Activated naive CD8-positive, alpha-beta T cell treated with anti-CD3 and anti-CD28 coated beads for 36 hours (primary cell): ENCODE measurements at places on chromosomes 6 and 20. TPM values are rescaled to one million over a fixed set of nuclear protein-coding genes. Genes with fewer than 3 reads are reported as not detected.

- peak; percentile 56 for DNase-seq
Measured at GRCh38 chr20:63029358-63030121, 22.8 kb upstream of the BHLHE23 start.

GRCh38 chr6:116531675-116532570, 13.6 kb downstream of the TRAPPC3L start:
- DNase-seq, result peak; percentile 41

- DNase-seq, result no peak
Measured at GRCh38 chr6:90811596-90812226, 224.8 kb upstream of the MAP3K7 start.

DNA sequence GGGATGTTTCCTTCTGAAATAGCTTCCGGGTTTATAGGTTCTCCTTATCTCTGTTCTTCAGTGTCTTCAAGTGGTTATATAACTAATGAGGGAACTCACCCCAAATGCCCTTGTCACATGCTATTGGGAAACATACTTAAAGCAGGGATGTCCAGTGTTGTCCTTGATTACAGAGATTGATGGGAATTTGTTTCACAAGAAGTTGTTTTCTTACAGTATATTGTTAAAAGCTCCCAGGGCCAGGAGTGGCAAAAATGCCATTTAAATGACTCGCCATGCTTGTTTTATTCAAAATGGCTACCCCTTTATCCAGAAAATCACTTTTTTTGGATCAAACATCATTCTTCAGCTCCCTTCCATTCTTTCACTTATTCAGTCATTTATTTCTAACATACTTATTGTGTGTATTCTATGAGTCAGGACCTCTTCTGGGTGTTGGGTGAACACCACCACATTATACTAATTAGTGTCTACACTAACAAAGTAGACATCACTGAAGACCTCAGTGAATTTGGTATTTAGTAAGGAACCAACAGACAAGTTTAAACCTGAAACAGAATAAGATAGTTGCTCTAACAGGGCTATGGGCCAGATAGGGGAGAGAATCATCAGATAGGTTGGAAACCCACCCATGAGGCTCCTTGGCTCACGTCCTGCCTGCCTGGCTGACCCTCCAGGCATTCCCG, 791.1 kb downstream of the MAFB start:
- DNase-seq, result no peak

GRCh38 chr6:64861039-64861651, 845.9 kb downstream of the EYS start:
- DNase-seq, result no peak

DNA sequence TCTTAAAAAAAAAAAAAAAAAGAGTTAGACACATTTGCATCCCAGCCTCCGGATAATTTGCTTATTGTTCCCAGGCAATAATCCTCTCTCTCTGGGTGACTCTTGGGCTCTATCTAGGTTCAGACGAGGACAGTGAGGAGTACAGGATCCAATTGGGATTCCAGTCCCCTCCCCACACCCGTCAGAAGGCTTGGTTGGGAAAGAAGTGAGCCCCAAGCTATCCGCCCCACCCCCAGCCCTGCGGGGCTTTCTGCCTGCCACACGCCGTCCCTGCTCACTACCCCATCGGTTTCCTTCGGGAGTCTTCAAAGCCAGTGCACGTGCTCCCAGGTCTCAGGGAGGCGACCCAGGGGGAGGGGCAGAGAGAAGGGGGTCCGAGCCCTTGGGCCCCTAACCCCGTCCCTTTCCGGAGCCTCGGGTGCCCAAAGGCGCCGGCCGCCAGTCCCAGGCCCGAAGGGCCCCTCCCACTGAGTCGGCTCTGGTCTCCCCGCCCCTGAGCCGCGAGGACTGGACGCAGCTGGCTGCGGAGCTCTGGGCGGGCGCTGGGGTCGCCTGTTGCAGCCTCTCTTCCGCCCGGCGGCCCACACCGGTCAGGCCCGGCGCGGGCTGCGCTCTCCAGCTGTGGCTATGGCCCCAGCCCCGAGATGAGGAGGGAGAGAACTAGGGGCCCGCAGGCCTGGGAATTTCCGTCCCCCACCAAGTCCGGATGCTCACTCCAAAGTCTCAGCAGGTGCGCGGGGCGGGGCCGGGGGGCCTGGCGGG, 2.5 kb downstream of the MYMX start:
- DNase-seq, result peak; percentile 57

- DNase-seq, result no peak
Measured at GRCh38 chr20:46626758-46627157, 24.5 kb downstream of the SLC13A3 start.

DNA sequence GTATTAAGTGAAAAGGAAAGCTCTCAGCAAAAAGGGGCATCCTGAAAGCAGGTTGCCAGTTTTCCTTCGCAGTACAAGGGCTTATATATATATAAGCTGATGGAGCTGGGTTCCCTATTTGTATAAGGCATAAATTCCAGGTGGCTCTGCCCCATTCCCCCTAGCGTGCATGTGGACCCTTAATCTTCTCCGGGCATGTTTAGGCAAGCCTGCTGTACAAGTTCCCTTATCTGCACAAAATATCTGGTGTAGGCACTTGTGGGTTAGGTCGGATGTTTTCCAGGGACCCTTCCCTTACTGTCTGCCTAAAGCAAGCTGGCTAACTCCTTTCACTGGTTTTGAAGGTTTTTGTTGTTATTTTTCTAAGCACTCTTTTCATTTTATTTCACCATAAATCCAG, 140.7 kb downstream of the FUT9 start:
- DNase-seq, result no peak

DNA sequence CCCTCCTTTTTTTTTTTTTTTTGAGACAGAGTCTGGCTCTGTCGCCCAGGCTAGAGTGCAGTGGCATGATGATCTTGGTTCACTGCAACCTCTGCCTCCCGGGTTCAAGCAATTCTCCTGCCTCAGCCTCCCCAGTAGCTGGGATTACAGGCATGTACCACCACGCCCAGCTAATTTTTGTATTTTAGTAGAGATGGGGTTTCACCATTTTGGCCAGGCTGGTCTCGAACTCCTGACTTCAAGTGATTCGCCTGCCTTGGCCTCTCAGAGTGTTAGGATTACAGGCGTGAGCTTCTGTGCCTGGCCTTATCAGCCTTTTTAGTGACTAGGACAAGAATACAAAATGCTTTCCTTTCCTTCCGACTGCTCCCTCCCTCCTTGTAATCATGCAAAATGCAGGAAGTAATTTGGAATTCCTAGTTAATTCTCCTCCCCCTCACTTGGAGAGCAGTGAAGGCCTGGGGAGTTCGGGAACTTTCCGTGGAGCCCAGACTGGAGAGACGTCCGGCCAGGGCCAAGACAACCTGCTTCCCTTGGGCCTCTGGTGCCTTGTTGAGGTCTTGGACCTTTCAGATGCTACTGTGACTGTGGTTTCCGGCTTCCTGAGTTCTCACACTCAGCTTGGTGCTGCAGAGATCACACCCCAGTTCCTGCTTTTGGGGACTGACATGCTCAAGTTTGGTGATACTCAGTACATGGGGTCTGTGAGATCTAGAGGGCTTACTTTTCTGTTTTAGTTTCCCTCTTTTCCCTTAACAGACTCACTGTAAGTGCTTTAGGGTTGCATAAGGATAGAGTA, 3.9 kb upstream of the PHF20 start:
- DNase-seq, result peak; percentile 63

DNA sequence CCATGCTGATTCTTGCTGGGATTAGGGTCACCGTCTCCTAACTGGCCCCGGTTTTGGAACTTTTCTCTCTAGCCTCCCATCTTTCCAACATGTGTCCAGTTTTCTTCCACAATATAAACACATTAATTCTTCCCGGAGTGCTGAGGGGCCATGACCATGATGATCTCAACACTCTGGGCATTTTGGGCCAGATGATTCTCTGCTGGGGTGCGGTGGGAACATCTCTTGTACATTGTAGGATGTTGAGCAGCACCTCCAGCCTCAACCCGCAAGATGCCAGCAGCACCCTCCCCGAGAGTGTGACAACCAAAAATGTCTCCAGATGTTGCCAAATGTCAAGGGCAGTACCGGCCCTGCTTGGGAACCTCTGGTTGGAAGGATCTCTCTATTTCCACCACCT, 164.8 kb downstream of the TFAP2C start:
- DNase-seq, result no peak

- DNase-seq, result no peak
Measured at GRCh38 chr20:25039697-25040437, 18.1 kb downstream of the ACSS1 start.

DNA sequence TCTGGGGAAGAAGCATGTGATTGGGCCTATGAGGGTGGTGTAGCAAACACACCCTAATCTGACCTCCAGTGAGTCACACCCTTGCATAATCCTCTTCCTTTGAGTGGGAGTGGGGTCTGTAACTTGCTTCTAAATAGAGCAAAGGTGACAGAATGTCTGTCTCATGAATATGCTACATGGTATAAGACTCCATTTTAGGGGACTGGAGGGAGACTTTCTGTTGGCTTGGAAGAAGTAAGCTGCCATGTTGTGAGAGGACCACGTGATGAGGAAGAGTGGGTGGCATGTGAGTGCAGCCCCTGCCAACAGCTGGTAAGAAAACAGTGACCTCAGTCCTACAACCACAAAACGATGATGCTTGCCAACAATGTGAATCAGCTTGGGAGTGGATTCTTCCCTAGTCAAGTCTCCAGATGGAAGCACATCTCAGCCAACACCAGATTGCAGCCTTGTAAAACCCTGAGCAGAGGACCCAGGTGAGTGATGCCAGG, 3.7 kb downstream of the AK9 start:
- DNase-seq, result peak; percentile 18

The MOCS3 gene
- 7.8 TPM for total RNA-seq
